ENCODE measurements at places on chromosomes 1 and 21.
A peak's percentile ranks its signal among the peaks of the same experiment; 100 is the strongest.

DNA sequence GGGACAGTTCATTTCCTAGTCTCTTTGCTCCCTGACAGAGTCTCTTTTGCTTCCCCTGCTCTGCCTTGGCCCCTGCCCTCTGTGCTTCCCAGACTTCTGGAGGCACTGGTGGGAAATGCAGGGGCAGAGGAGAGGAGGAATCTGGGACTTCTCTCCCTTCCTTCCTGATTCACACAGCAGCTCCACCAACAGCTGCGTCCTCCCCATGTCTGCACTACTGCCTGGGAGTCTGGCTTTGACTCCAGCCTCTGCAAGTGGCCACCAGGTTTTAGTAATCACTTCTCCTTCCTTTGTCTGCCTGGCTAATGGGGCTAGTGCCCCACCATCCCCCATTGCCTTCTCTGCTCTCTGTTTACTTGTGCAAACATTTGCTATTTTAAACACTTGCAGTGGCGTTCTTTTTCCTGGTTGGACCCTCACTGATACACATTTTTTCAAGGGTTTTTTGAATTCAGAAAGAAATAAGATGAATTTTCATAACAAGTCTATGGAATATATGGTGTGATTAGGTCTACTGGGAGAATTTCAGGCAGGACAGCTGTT, 21.9 kb downstream of the FASLG start:
- no peak for DNase-seq

DNA sequence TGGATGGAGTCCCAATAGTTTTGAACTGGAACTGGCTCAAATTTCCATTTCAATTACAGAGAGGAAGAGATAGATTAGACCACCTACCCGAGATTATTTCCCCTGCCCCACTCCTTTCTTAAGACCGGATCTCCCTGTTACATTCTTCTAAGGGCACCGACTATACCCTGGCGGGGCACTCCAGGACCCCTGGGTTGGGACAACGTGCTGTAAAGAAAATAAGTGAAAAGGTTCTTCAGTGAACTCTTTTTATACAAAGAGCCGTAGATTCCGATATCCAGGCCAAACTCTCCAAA, 6.7 kb downstream of the NR5A2 start:
- no peak for DNase-seq

DNA sequence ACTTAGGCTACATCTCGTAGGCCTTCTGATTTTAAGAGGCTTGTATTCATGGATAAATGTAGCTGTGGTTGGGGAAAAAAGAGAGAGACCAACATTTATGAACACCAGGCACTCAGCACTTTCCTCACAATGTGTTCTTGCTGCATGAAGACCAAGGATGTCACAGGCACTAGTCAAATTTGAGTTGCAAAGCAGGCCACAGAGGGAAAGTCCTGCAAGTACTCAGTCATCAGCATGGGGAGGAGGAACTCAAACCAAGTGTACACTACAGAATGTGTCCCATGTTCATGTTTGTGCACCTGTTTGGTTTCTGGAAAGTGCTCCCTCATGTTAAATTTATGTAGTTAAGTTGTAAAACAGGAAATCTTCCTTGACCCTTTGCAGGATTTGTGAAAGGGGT, 8.7 kb upstream of the MAP3K7CL start:
- DNase-seq: no peak

GRCh38 chr1:165355977-165356811, at the start of gene LMX1A:
LMX1A (minus strand) TSS chr1:165356715; CDS start chr1:165355559, 1,156 bp downstream.
- DNase-seq: peak; percentile 62

DNA sequence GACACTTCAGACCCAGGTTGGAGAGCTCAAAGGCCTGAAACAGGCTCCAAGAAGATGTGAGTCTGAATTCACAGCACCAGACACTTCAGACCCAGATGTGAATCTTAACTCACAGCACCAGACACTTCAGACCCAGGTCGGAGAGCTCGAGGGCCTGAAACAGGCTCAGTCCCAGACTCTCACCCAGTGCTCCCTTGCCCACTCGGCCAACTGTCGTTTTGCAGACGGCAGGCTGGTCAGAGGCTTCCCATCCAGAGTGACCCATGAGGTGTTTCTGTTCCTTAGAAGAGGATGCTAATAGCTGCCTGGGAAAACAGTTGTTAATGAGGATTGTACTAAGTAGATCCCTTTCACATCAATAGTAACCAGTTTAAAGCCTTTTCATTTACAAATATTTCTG, 88.4 kb downstream of the ADARB1 start:
- DNase-seq: no peak

GRCh38 chr1:61073871-61074270, 8.5 kb upstream of the NFIA start:
- DNase-seq: no peak
